ENCODE measurements at places on chromosomes 1 and 21.

DNA sequence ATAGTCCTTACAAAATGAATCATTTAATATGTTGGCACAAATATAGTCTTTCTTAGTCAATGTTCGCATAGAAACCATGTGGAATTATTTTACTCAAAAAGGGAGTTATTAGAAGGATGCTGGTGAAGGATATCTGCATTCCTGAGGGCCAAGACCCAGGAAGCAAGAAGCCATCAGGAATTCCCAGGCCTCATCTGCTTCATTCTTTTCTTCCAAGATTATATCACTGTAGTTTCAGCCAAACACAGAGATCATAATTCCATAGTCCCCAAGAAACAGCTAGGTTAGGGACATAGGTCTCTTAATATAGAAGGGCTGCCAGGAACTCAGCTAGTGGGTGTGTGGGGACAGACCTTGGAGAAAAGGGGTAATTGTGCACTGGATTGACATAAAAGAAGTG is 28.6 kb upstream of the DISC1 start:
- DNase-seq, result no peak

DNA sequence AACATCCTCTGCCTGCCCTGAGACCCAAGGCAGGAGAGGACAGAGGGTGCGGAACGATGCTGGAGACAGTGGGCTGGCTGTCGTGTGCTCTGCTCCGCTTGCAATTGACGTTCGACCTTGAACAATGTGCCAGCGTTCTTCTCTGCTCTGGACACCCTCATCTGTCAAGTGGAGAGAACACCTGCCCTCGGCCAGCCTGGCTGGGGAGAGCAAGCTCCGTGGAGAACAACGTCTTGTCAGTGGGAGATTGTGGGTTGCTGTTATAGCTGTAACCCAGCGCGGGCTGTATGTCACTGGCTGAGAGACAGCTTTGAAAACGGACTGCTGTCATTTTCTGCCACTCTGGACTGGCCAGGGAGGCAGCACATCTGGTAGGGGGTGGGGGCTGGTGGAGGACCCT is 14.7 kb downstream of the KIAA1614 start:
- DNase-seq, result no peak

DNA sequence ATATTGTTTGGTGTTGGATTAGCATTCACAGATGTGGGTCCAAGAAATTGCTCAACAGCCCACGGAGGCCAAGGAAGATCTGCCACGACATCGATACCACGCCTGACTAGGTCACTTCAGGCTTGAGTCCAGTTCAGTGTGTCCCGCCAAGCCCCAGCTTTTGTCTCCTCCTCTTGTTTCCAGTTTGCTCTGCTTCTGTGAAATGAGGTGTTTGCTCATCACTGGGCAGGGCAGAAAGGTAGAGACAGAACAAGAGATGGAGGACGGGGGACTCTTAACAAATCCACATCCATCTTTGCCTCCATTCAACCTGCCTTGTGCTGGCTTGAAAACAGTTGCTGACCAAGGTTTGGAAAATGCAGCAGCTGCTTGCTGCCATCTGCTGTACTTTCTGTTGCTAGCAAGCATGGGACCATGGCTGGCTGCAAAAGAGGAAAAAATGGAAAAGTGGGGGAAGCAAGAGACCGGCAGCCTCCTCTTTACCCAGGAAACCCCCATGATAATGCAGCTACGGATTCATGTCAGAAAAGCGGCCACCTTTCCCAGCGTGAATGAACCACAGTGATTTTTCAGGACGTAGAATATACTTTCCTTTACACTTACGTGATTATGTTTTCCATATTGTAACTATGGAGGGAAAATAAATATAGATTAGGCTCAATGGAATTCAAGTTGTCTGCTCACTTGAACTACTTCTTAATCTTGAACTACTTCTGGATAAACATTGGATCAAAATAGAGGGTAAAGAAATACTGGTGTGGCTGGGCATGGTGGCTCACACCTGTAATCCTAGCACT is 80.2 kb upstream of the GREM2 start:
- DNase-seq, result no peak

DNA sequence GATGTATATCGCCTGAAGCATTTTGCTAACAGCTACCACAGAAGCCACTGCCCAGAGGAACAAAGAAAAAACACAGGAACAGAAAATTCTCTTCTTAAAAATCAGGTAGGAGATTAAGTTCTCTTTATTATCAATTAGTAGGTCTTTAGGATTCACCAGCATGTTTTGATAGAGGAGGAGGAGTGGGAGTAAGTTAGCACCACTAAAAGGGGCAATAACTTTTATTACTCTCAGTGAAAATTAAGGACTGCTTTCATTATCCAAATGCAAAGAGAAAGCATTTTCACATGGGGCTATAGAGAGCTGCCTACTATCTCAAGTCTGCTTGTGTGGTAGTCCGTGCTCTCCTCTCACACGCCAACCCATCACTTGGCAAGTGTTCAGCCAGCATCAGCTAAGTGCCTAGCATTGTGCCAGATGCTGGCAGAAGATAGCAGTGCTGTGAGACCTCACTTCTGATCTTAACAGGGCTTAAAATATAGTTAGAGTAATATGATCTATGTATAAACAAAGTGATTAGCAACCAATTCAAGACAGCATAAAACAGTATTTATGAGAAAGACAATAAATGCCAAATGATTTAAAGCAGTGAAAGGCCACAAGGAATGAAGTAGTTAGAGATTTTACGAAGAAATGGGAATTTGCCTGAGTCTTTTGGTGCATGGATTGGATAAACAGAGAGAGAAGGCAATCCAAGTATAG is 39.8 kb downstream of the ASTN1 start:
- DNase-seq, result no peak

- no peak for DNase-seq
Observed at GRCh38 chr1:36083635-36084496, at the start of gene TEKT2. Gene TEKT2, plus strand, starts transcription at chr1:36084094. Its CDS starts 828 bp downstream, at chr1:36084922.

- DNase-seq, result peak; percentile 32
Observed at GRCh38 chr1:157403203-157403602, 149.1 kb downstream of the FCRL5 start.

DNA sequence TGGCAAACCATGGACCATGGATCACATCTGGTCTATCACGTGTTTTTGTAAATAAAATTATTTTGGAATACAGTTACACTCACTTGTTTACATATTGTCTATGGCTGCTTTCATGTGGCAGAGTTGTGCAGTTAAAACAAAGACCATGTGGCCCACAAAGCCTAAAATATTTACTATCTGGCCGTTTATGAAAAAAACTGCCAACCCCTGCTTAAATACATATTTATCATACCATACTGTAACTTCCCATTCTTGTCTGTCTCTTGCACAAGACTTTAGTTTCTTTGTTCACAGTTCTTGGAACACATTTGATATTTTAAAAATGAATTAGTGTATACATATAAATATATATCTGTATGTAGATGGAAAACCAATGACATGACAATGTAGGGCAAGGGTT is 141.5 kb downstream of the PAPPA2 start:
- DNase-seq, result no peak

DNA sequence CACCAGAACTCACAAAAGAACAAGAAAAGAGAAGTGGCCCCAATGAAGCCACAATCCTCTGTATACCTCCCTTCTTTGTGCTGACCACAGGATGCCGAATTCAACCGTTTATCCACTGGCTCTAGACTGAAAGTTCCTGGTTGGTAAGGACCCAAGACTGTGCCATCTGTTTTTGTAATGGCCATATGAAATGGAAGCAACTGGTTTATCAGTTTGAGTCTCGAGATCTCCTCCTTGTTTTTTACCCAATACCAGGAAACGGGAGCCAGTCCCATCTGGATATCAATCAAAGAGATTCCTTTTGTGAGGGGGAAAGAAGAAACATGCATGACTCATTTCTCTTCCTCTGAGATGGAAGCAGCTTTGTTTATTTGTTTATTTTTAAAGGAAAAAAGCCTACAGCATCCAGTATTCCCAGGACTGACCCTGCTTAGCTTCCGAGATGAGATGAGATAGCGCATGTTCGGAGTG is 32.4 kb upstream of the ZNF124 start:
- no peak for DNase-seq

DNA sequence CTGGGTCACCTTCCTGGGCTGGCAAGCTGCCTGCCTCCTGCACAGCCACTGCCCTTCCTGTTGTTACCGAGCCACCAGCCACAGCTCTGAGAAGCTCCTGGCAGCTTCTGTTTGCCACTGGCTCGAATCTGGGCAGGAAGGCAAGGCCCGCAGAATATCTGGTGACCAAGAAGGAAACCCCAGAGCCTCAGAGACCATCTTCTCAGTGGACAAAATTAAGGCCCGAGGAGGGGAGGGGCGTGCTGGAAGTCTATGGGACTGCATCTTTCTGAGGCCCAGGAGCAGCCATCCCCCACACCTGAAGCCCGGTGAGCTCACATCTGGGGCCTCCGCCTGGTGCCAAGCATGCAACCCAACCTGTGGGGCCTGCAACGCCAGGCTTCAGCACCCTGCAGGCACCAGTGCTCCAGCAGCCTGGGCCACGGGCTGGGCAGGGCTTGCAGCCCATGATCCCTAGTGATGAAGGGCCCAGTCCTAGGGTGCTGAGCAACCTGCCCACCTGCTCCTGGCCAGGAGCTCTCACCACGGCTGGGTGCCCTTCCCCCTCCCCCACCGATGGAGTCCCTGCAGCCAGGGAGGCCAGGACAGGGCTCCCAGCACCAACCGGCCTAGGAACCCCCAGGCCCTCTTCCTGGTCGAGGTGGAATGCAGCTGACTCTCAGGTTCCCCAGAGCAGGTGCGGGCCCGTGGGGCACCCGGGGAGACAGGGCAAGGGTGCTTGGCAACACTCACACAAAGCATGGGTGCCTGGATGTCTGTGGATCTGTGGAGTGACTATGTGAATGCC is 879 bp downstream of the CPTP start:
- no peak for DNase-seq

DNA sequence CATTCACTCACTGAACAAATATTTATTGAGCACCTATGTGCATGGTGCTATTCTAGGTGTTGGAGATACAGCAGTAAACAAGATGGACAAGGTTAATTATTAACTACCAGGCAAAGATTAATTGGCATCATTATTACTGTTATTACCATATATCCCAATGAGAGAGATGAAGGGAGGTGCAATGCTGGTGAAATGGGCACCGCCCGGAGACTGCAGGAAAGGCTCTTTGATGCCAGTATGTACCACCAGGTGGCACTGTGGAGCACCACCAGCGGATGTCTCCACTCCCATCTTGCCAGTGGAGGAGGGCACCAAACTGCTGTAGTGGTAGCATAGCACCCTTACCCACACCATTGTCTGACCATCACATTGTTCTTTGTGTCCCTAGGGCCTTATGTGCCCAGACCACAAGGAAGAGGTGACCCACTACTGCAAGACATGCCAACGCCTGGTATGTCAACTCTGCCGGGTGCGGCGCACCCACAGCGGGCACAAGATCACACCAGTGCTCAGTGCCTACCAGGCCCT is 3.0 kb downstream of the TRIM46 start:
- DNase-seq, result peak; percentile 83

- no peak for DNase-seq
Observed at GRCh38 chr1:51329443-51330325, 678 bp downstream of the TTC39A start.

GRCh38 chr1:203401199-203401877 is 50.4 kb upstream of the FMOD start:
- DNase-seq, result no peak

DNA sequence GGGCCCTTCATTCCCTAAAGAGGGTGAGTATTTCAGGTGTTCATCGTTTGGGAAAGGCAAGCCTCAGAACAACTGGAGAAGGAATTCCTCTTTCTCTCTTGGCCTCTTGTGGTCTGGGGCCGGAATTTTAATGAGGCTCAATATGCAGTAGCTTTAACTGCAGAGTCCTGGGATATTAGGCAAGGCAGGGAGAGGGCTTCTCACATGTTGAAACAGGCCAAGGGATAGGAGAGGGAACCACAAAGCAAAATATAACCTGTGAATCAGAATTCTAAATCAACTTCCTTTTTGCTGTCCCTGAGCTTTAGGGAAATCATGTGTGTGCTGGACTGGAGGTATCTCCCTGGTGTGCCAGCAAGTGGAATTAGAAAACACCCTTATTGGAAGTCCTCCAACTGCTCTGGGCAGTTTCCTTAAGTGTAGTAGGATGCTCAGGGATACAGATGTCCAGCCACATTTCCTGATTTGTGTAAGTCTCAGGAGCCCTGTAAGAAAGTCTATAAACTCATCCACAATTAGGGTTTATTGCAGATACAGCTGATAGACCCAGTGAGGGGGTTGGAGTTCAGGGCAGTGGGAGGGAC is 215.8 kb upstream of the ZRANB2 start:
- no peak for DNase-seq

DNA sequence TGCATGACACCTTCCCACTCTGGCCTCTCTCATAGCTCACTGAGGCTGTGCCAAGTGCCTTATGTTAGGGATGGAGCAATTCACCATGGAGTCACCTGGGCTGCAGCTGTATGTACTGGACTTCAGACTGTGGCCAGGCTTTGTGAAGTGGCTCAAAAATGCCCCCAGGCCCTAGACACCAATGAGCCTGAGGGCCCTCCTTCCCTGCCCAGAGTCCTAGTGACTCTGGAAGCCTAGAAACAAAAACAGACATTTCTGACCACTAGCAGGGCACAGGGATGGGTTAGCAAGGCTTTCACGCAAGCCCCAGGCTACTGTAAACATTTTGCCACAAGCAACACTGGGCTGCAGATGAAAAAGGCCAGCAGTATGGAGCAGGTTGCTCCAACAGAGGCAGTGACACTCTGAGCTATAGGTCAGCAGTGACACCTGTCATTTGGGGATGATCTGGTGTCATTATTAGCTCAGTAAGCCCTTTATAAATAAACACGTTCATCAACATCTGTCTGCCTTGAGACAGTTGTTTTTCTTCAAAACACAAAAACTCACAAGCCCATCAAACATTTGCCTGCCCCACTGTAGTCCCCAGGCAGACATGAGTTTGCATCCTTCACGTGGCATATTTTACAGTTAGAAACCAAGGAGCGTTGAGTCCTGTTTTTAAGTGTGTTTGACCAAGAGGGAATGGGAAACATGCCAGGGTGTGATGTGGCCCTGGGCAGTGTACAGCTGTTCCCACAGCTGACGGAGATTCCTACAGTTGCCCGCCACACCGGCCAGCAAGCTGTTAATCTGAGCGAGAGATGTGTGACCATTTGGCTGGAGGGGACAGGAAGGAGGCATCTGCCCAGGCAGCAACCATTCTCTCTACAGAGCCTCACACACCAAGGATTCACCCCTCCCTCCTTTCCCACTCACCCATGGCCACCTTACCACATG is 66.8 kb downstream of the KCNN3 start:
- no peak for DNase-seq

DNA sequence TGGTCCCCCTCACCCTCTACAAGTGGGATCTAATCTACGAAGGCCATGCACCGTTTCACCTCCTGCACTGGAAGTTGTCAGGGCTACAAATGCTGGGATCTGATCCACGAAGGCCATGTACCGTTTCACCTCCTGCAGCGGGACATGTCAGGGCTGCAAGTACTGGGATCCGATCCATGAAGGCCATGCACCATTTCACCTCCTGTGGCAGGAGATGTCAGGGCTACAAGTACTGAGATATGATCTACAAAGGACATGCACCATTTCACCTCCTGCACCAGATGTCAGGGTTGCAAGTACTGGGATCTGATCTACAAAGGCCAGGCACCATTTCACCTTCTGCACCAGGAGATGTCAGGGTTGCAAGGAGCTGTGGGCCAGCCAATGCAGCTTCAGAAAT is 7.0 kb downstream of the ALDH4A1 start:
- no peak for DNase-seq
